ENCODE measurements at places on chromosomes 6 and 20. TPM values are rescaled to one million over a fixed set of nuclear protein-coding genes. Genes with fewer than 3 reads are reported as not detected.
A peak's percentile ranks its signal among the peaks of the same experiment; 100 is the strongest.

DNA sequence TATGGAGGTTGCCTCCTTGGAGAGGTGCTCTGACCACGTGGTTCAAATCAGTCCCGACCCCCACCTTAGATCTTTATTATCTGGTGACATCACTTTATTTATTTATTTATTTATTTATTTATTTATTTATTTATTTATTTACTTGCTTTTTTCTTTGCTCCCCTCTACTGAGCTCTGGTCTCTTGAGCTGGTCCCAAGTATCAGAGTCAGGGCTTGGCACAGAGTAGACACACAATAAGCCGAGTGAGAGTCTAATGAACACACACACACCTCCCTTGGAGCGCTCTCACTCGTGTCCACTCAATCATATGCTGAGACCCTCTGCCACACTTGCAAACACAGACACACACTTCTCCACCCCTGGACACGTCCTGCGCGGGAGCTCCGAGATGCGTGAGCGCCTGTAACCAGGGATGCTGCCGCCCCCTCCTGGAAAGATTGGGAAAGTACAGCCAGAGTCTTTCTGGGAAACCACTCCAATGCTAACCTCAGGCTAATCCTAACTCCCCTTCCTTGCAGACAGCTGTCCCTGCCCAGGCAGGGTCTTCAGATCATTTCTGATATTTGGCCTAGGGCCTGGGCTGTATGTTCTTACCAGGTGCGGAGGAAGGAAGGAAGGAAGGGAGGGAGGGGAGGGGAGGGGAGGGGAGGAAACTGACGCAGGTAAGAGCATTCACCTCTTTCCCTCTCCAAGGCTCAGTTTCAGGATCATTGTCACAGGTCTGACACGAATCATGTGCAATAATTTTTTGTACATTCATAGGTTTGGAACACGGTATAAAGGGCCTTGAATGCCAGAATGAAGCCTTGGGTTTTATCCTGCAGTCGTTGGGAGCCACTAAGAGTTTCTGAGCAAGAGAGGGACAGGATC lies 70.9 kb downstream of the STK35 start:
- no peak for DNase-seq

- no peak for DNase-seq
Measured at GRCh38 chr20:50774515-50774914, 20.3 kb upstream of the BCAS4 start.

GRCh38 chr20:45347936-45348778 lies at the start of gene SDC4:
SDC4 (minus strand) TSS chr20:45348424; CDS start chr20:45348384, 40 bp downstream.
- no peak for DNase-seq

GRCh38 chr6:77030929-77031674 lies 432.2 kb downstream of the HTR1B start:
- DNase-seq = no peak

DNA sequence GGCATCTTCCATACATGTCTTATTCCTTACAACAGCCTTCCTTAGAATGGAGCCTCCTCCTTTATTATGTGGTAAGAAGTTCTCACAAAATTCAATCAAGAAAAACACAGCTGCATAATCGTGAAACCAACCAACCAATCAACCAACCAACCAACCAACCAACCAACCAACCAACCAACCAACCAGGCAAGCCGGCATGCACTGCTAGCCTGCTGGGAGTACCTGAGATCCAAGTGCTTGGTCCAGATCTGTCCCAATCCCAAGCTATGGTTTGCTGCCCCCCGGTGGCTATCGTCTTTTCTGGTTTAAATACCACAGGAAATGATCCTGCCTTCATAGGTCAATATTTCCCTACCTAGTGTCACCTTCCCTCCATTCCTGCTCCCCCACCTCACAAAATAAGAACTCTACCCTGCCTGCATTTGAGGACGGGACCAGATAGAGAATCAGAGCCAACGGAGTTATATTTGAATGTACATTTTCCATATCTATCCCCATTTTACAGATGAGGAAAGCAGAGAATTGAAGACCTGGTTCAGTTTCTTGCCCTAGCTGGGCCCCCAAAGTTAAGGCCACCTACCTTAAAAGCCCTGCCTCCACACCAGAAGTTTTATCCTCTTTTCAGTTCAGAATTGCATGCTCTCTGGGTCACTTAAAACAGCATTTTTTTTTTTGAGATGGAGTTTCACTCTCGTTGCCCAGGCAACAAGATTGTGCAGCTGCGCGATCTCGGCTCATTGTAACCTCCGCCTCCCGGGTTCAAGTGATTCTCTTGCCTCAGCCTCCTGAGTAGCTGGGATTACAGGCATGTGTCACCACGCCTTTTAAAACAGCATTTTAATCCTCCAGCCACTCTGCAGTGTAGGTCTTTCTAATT lies 27.1 kb downstream of the RAB44 start:
- no peak for DNase-seq

GRCh38 chr20:54151075-54151439 lies 22.7 kb downstream of the CYP24A1 start:
- DNase-seq = no peak

- no peak for DNase-seq
Measured at GRCh38 chr6:51892750-51893149, 194.7 kb downstream of the PKHD1 start.

GRCh38 chr20:34703424-34704176 lies 544 bp upstream of the TP53INP2 start:
- peak; percentile 29 for DNase-seq

- no peak for DNase-seq
Measured at GRCh38 chr6:19719691-19720128, 117.5 kb upstream of the ID4 start.

- DNase-seq = no peak
Measured at GRCh38 chr20:2624190-2624589, 28.2 kb upstream of the NOP56 start.

- no peak for DNase-seq
Measured at GRCh38 chr6:44235269-44235668, 11.6 kb upstream of the HSP90AB1 start.

GRCh38 chr6:38350942-38351341 lies 288.8 kb downstream of the BTBD9 start:
- DNase-seq = no peak

GRCh38 chr6:17855381-17855780 lies 132.1 kb downstream of the KIF13A start:
- DNase-seq = no peak

GRCh38 chr6:81865712-81866111 lies 113.2 kb upstream of the TENT5A start:
- DNase-seq = peak; percentile 35

- DNase-seq = no peak
Measured at GRCh38 chr6:33692760-33693158, 18.7 kb downstream of the UQCC2 start.

- no peak for DNase-seq
Measured at GRCh38 chr6:53199156-53199555, 50.5 kb upstream of the GCM1 start.

DNA sequence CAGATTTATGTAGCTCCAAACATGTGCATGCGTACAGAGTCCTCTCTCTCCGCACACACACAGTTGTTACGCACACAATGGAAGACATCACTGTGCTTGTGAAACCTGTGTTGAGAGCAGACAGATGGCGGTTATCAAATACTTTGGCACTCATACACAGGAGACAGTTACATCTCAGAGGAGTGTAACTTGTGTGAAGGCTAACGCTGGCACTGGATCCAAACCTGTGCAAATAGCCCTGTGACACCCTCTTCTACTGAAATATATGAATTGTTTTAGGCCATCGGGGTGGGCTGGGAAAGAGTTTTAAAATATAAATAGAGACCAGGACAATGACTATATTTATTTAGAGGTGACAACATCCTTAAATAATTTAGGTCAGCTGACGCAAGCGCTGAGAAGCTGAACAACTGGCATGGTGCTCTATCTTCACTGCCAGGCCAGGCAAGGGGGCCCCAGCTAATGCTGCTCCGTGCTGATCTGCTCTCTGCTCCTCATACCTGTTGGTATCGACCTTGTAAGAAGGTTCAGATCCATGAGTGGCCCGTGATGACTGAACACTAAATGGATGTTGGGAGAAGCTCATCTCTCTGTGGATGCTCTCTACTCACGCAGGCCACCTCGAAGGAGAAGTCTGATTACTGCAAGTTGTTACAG lies 69.4 kb downstream of the FOXC1 start:
- DNase-seq = no peak

DNA sequence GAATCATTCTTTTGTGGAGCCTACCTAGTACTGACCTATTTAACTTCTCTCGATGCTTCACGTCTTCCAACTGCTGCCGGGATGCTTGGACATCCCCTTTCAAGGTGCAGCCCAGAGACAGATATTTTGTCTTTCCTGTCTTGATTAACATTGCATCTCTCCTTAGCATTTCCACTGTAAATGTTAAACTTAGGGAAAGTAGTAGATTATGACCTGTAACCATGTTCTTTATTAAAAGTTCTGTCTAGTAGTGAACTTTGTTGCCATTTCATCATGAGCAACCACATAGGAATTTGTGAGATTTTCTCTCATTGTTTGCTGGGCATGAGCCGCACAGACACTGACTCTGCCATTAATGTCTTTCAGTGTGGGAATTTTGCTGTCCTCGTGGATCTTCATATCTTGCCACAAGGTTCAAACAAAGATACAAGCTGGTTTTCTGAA lies 117.9 kb downstream of the JAG1 start:
- peak; percentile 70 for DNase-seq

GRCh38 chr20:43900121-43900466 lies 14.6 kb upstream of the TOX2 start:
- no peak for DNase-seq

DNA sequence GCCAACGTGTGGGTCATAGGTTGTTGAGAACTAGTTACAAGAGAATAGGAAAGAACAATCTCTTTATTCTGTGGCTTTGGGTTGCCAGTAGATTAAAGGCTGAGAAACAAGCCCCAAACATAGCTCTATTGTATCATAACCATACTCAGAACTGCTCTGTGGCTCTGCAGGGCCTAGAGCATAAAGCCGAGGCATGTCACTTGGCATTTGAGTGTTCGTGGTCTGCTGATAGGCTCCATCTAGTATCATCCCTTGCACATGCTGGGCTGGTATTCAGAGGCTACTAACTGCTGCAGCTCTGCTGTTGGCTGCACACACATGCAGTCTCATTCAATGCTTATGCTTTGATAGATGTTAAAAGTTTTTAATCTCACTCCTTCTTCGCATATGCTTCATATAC lies 157.9 kb downstream of the OGFRL1 start:
- no peak for DNase-seq

DNA sequence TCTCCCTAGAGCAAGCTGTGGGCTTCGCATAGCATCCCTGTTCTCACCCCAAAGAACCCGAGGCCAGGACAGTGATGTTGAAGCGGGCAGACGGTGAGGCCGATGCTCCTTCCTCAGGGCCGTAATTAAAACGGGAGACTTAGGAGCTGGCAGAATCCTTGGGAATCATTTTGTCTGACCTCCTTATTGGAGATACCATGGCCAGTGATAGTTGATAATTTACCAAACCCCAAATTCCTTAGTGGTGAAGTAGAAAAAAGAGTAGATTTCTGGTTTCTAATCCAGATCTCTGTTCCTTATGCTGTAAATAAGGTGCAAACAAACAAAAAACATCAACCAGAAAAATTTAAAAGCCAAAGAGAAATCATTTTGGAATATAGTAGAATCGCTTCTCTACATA lies 361.1 kb upstream of the AGPAT4 start:
- DNase-seq = no peak

- DNase-seq = no peak
Measured at GRCh38 chr6:7138046-7138531, 30.3 kb downstream of the RREB1 start.

DNA sequence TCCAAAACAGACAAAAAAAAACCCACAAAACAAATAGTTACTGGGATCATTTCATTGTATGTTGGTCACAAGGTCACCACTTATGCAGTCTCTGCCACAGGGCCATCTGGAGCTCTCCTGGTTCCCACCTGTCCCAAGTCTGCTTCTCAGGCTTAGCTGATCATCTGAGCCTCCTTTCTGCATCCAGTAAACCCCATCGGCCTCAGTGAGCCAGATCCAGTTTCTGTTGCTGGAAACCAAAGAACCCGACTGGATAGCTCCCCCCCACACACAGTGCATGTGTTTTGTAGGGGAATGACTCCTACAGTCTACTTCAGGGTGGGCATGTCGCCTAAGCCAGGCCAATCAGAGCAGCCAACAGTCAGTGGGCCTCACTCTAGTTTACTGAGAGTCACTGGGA lies 233.3 kb downstream of the PREX1 start:
- DNase-seq = no peak

DNA sequence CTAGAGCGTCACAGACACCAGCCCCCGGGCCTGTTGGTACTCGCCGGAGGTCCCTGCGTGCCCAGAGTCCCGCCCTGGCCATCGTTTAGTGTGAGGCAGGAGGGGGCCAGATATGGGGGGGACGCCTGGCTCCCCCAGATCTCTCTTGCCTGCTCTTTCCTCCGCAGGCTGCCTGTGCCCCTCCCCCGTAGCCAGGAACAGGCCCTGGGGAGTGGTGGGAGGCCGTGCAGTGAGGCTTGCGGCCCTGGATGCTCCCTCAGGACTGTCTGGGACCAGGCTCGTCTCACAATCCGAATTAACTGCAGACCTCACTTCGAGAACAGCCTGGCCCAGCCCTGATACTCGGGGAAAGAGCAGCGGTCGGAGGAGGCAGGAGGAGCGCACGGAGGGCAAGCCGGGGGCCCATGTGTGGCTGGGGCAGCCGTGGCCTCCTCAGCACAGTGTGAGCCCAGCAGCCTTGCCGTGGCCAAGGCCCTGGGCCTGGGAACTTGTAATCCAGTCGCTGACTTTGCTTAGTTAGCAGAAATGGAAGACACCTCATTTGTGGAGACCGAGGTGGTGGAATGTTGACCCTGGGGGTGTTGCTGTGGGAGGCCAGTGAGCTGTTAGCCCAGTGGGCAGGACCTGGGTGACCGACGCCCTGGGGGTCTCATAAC lies 28.7 kb downstream of the FRMD1 start:
- no peak for DNase-seq

Gene FKBP1A
- 553 TPM for polyA plus RNA-seq

Gene DOK5
- polyA plus RNA-seq = not detected

Gene PTPN1
- 48.8 TPM for polyA plus RNA-seq

Gene AIF1
- polyA plus RNA-seq = not detected

Gene TAGAP
- 0.03 TPM for polyA plus RNA-seq

Gene TSBP1
- polyA plus RNA-seq = not detected

Gene PIGU
- 28.1 TPM for polyA plus RNA-seq

Gene TMEM244
- not detected for polyA plus RNA-seq

Gene OR2H2
- not detected for polyA plus RNA-seq

Gene PROKR2
- not detected for polyA plus RNA-seq

Gene SLC17A2
- polyA plus RNA-seq = not detected

Gene GUCA1A
- polyA plus RNA-seq = 0.04 TPM

Gene TREM1
- polyA plus RNA-seq = not detected

Gene PPP1R3G
- polyA plus RNA-seq = 0.06 TPM

Gene CEP85L
- 0.54 TPM for polyA plus RNA-seq
